Stimulated activated CD4-positive, alpha-beta T cell treated with anti-CD3 and anti-CD28 coated beads, Interleukin-1b, Interleukin-23, amount 100 ng/mL, for 4 hours (primary cell): ENCODE measurements at places on chromosomes 5 and 9.
A peak's percentile ranks its signal among the peaks of the same experiment; 100 is the strongest.

GRCh38 chr9:137136881-137137607 is 1.9 kb upstream of the GRIN1 start:
- no peak for DNase-seq

GRCh38 chr5:149320791-149321330 is 24.4 kb upstream of the GRPEL2 start:
- DNase-seq: no peak

DNA sequence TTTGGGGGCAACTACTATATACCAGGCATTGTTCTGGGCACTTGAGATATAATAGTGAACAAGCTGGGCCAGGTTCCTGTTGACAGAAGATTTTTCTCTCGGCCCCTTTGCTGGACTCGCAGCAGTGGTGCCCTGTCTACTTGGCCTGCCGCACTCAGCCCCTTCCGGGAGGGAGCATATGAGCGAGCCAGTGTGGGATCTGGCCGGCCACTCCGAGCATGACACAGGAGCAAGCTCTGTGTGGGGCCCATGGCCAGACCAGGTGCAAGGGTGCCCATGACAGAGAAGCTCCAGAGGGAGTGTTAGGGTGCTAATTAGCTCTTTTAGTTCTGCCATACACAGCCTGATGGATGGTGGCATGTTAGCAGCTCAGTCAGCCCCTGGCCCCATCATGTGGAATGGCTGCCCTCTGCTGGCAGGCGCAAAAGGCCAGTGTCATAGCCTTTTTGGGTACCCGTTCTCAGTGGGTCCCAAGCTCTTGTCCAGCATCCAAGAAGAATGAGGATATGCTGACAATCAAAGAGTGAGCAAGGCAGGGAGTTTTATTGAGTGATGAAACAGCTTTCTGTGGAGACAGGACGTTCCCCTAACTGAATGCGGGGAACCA is 9.3 kb upstream of the KIF4B start:
- DNase-seq: peak; percentile 5

DNA sequence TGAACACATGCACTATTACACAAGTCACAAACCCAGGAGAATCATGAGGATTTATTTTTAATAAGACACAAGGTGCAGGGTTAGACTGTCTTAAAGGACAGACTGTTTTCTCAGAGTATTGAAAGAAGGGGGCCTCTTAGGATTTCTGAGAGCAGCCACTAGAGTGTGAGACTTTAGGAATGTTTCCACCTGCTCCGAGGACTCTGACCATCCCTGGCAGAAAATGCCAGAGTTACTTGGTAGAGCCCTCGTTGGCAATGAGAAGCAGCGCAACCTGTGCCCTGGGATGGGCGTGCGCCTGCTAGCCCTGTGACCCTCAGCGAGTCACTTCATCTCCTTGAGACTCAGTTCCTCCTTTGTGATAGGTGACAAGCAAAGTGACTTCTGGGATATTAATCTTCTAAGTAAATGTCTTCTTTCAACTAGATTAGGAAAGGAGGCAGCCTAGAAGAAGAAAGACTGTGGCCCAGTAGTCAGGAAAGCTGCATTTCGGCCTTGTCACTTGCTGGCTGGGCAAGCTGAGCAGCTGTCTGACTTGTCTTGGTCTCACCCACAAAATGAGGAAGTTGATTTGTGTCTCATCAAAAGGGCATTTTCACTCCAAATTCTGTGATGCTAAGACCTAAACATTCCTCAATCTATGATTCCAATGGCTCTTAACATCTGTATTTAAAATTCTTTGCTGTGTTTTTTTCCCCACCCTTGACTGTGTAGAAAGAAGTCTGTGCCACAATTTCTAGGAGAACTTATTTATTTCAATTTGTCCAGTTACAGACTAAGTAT is 60.5 kb downstream of the PTCD2 start:
- no peak for DNase-seq

GRCh38 chr9:81609782-81610739 is 79.3 kb downstream of the TLE1 start:
- no peak for DNase-seq
